ENCODE measurements at places on chromosomes 7 and 10.

- no peak for DNase-seq
Observed at GRCh38 chr10:1467334-1468076, 269.8 kb downstream of the ADARB2 start.

DNA sequence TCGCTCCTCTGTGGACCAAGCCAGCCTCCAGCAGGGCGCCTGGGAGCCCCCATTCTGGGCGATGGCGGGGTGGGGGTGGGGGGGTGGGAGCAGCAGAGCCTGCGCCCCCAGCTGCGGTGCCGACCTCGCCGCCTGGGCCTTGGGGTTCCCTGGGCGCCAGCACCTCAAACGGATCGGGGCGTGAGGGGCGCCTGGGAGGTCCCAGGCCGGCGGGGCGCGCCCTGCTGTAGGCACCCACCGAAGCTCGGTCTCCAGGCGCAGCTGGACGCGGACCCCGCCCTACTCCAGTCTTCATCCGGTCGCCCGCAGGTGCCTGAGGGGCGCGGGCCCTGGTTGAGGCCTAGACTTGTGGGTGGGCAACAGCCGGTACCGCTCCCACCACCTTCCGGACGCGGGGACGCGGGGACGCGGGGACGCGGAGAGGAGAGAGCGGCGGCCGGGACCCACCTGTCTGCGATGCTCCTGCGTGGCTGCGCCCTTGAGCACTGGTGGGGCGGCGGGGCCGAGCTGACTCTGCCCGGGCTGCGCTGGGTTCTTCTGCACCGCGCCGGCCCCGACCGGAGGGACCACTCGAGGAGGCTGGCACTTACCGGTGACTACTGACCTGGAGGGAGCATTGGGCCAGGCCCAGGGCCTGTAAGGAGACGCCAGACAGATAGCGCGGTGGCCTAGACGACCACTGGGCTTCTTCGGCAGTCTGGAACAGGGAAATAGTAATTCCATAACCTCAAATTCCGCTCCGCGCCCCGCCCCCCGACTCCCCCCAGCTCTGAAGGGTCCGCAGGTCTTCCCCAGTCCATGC is 5.5 kb upstream of the KCP start:
- DNase-seq = no peak

DNA sequence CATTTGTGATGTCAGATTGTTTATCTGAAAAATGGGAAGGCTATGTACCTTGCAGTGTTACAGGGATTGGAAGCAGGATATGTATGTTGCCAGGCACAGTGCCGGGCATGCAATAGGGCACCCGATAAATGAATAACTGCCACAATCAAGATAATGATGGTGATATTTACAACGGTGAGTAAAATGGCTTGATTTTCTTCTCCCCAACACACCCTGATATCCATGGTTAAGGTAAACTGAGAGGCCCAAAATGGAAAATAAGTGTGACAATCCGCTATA is 108.3 kb downstream of the CYP26A1 start:
- no peak for DNase-seq

DNA sequence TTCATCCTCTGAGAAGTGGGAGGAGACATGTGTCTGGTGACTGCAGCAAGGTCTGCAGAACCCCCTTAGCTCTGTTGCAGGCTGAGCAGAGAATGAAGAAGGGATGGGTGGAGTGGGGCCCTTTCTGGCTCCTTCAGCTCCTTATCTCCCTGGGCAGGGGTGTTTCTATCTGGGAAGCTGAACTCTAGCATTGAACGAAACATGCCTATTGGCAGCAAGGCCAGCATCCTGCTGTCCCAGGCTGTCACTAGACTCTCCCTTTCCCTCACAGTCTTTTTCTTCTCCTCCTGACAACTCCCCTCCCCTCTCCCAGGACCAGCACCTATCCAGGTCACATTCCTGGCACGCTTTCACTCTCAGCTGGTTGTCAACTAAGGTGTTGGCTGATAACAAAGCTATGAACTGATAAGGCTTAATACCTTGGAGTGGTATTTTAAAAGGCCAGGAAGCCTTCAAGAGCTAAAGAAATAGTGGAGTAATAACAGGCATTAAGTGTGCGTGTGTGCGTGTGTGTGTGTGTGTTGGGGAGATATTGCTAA is 128.8 kb upstream of the FZD8 start:
- no peak for DNase-seq

DNA sequence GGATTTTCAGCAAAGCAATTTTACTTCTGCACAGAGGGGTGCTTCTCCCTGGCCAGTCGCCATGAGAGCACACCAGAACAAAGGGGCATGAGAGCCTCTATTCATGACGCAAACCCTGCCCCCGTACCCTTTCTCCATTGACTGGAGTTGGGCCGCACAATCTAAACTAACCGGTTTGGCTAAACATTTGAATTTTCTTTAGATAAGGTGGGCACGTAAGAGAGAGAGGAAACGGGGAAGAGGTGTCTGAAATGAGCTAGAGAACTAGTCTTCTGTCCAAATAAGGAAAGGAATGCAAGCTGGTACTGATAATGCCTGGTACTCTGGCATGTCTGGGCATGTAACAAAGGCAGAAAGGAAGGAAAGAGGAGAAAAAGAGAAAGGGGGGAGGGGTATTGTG is 13.2 kb upstream of the SCIN start:
- no peak for DNase-seq

DNA sequence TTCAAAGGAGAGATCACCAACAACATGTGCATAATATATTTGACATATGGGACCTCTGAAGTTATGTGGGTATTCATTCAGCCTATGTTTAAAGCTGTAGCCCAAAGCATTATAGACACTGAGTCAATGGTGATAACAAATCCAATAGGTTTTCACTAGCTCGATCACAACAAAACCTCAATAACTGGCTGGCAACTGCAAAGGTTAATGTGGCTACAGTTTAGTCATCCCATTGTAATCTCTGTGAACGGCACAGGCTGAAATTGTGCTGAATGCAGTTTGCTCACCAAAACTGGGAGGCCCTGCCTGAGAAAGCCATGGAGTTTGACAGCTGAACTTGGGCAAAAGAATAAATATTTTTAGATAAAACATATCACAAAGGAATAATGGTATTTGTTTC is 152.4 kb upstream of the ADO start:
- no peak for DNase-seq
